ENCODE measurements at places on chromosomes 6 and 20.

DNA sequence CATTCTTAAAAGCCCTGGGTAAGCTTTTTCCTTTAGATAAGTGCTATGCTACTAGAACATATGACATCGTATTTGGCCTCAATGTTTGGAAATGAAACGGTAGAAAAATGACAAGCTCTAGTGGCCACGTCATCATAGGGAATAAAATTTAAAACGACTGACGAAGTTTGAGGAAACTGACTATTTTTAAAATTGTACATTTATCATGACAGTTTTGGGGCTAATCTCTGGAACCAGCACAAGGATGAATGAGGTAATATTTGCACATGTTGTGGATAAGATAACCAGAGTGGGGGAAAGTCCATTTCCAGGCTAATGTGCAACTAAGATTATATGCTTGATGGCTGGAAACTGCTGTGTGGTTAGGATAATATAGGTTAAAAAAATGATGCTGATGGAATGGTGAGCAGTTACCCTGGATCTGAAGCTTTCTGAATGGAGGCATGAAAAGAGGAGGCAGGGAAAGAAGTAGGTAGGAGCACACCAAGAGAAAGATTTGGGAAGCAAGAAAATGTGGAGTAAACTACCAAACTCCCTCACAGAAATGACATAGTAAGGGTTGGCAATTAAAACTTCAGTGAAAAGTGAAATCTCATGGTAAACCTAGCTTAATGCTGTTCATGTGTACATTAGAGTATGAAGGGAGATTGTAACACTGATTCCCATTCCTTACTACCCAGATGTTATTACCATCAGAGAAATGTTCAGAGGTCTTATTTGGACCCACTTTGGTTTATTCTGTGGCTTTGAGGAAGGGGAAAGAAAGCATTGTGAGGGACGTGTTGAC is 42.7 kb upstream of the CEP162 start:
- no peak for DNase-seq

- DNase-seq, result no peak
These were observed 181.0 kb downstream of the FARS2 start for GRCh38 chr6:5442319-5442718.

DNA sequence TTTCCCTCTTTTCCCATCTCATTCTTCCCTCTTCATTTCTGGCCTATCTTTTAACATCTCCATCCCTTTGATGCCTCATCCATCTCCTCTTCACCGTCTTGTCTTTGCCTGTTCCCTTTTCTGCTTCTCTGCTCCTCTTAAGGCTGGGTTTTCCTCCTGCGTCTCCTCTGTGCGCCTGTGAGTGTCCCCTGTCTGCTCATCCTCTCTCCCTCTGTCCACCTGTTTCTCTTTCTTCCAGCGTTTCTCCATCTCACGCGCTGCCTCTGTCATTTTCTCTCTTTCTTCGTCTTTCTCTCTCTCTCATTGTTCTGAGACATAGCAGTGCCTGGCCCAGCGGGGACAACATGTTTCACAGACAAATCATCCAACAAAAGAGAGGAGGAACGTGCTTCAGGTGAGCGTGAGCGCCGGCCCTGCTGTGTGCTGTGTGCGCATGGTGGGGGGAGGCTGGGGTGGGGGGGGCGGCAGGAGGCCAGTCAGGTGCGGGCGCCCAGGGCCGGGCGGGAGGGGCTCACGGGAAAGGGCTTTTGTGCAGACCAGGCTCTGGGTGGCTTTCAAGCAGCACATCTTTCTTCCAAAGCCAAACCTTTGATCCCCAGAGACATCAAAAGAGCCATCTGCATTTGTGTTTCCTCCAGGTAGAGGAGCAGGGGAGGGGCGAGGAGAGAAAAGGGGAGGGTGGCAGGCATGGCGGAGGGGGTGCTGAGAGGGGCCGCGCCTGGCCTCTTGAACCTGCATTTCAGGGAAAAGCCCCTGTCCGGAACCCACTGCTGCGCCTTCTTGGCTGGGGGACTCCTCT is 121.3 kb downstream of the VEGFA start:
- peak; percentile 55 for DNase-seq

- no peak for DNase-seq
These were observed 6.4 kb downstream of the CEP43 start for GRCh38 chr6:167005350-167006159.

DNA sequence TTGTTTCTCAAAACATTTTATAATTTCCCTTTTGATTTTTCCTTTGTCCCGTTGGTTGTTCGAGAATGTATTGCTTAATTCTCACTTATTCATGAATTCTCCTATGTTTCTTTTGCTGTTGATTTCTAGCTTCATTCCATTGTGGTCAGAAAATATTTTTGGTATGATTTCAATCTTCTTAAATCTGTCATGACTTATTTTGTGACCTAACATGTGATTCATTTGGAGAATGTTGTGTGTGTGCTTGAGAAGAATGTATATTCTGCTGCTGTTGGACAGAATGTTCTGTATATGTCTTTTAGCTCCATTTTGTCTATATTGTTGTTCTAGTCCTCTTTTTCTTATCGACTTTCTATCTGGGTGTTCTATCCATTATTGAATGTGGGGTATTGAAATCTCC is 286.2 kb upstream of the RNF217 start:
- no peak for DNase-seq

GRCh38 chr6:44514085-44514484 is 126.6 kb downstream of the CDC5L start:
- DNase-seq, result no peak

DNA sequence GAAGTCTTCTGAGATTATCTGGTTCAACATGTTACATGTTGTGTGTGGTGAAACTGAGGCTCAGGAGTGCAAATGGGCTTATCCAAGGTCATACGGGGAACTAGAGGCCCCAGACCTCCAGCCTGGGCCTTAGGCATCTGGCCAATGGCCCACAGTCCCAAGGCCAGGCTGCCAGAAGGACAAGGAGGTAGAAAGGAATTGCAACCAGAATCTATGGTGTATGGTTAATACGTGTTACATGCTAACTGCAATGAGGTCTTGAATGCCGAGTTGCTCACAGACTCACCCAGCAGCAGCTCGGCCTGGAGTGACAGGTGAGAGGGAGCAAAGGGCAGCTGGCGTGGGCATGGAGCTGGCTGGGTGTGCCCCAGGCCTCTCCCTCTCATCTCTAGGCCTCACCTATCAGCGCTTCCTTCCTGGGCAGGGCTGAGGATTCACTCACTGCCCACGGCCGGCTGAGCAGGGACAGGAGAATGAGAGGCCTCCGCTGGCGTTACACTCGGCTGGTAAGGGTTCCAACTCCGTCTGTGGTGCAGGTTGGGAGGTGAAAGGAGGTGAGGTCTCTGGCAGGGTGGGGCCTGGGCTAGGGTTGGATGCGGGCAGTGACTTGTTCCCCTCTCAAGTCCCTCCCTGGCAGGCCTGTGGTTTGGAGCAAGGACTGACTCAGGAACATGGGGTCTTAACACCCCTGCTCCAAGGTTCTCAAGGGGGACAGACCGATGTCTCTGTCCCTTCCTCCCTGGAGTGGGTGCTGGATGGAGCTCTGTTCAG is at the start of gene TLDC2:
TLDC2 (plus strand) TSS at position 437 of the 771 bp plus-strand sequence; CDS start at position 474, 37 bp downstream.
- DNase-seq, result no peak

All from NCI-H1417 treated with DMSO at 0.1 percent for 48 hours (cell line).